ENCODE measurements at places on chromosomes 1 and 21.

- peak; percentile 25 for DNase-seq
Observed at GRCh38 chr1:52032785-52033131, 852 bp downstream of the KTI12 start.

GRCh38 chr1:153608089-153608682 is 4.8 kb downstream of the S100A16 start:
- DNase-seq = no peak

- DNase-seq = peak; percentile 61
Observed at GRCh38 chr21:29671728-29672127, 268.1 kb downstream of the GRIK1 start.

GRCh38 chr1:44786138-44786840 is 1.7 kb downstream of the BEST4 start:
- DNase-seq = peak; percentile 82

DNA sequence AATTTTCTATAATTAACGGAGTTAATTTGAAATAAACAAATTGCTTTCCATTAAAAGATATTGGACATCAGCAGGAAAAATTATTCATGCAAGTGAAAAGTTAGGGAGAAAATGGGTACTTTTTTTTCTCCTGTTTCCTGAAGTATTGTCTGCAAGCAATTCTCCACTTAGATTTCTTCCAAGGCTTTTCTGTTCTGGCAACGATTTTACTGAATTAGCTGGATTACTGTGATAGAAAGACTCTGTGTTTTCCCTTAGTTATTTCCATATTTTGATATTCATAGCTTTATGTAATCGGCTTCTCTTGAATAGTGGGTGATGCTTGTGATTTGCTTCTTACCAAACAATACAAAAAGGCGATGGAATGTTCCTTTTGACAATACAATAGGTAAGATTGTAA is 1333.9 kb downstream of the AMY1C start:
- DNase-seq = no peak

GRCh38 chr1:96764469-96764868 is 42.9 kb downstream of the PTBP2 start:
- no peak for DNase-seq

- DNase-seq = no peak
Observed at GRCh38 chr1:155073377-155074242, 5.0 kb upstream of the EFNA3 start.

DNA sequence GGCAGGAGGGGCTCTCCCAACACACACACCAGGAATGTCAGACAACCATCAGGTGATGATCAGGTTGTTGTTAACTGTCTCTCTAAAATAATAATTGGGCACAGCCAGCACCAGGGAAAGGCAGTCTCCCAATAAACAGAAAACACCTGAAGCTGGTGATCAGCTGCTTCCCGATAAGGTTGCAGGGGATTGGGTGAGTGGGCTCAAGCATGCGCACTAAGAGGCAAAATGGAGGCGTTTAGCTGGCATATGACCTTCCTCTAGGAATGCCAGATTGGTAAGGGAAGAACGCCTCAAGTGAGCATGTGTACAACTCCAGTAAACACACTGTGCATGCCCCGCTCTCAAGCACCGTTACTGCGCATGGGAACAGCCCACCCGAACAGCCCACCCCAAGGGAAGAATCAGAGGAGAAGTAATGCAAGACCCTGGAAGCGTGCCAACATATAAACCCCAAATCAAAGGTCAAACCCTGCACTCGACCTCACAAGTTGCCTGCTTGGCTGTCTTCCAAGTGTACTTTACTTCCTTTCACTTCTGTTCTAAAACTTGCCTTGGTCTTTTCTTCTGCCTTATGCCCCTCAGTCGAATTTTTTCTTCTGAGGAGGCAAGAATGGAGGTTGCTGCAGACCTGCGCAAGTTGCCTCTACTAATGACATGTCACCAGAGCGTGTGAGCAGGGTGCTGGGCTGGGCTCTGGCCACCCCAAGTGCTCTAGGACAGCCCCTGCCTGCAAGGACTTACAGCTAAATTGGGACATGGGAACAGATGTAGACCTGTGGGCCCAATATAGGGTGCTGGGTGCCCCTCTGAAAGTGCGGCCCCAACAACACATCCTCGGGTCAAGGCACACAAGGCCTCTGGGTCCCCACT is 200.8 kb downstream of the RHOU start:
- no peak for DNase-seq

DNA sequence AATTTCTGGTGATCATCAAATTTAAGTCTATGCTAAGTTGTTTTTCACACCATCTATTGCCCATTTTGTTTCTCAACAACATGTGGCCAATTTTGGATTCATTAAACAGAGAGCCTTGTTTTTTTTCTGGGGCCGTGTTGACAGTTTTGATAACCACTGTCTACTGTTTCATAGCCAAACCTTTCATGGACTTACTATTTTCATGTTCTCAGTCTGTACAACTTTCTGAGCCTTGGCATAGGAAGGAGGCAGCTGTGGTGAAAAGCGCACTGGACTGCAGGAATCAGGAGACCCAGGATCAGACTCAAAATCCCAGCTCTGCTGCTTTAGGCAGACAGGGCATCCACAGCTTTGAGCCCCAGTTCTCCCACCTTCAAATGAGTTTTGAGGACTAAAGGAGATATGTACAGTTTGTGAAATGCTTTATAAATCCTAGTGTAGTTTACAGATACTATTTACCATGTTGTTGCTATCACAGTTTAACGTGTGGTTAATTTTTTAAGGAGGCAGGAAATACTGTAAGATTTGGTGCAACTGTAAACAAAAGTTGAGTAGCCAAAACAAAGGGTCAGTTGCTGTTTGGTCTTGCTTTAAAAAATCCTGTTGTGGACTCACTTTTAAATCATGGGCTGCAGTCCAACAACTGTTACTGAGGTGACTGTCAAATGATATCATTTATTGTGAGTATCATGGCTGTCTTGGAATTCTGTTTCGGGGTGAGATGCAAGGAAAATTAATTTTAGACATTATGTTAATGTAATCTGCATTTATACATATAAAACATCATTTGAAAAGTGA is 2.9 kb downstream of the MACO1 start:
- no peak for DNase-seq

- DNase-seq = no peak
Observed at GRCh38 chr1:198535631-198536030, 4.8 kb downstream of the ATP6V1G3 start.

- DNase-seq = no peak
Observed at GRCh38 chr21:44429894-44430293, 25.4 kb upstream of the LRRC3 start.

DNA sequence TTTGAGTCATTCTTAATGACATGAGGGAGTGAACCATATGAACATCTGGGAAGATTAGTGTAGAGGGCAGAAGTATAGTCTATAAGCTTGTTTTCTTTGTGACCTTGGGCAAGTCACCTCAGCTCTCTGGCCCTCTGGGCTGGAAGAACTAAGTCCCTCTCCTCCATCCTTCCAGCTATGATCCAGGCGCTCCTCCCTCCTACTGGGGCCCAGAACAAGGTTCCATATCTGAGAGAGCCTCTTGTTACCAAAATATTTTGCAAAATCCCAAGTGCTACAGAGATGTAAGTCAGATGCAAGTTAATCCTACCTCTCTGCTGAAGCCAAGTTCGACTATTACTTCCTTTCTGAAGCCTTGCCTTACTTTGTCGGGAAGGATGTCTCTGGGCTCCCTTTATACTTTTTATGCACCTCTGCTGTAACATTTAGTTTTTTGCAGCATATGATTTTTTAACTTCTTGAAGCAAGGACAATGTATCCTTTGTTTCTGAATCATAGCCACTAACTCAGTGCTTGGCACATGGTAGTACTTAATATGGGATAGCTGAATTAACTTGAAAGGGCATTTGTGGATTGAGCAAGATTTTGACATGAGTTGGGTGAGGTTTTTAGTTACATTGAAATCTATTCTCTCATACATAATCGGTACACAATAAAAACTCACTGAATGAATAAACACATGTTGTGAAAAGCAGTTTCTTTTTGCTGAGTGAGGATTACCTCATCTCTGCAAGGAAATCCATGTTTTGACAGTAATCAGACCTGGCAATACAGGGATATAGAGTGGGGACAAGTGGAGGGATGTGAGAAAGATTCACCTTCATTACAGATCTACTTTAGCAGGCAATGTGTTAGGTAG is 54.7 kb upstream of the BEND5 start:
- no peak for DNase-seq

- no peak for DNase-seq
Observed at GRCh38 chr1:12135612-12136011, 31.2 kb upstream of the TNFRSF1B start.

GRCh38 chr21:36550761-36551160 is 70.8 kb upstream of the CLDN14 start:
- DNase-seq = no peak
